ENCODE measurements at places on chromosomes 11 and 22.

DNA sequence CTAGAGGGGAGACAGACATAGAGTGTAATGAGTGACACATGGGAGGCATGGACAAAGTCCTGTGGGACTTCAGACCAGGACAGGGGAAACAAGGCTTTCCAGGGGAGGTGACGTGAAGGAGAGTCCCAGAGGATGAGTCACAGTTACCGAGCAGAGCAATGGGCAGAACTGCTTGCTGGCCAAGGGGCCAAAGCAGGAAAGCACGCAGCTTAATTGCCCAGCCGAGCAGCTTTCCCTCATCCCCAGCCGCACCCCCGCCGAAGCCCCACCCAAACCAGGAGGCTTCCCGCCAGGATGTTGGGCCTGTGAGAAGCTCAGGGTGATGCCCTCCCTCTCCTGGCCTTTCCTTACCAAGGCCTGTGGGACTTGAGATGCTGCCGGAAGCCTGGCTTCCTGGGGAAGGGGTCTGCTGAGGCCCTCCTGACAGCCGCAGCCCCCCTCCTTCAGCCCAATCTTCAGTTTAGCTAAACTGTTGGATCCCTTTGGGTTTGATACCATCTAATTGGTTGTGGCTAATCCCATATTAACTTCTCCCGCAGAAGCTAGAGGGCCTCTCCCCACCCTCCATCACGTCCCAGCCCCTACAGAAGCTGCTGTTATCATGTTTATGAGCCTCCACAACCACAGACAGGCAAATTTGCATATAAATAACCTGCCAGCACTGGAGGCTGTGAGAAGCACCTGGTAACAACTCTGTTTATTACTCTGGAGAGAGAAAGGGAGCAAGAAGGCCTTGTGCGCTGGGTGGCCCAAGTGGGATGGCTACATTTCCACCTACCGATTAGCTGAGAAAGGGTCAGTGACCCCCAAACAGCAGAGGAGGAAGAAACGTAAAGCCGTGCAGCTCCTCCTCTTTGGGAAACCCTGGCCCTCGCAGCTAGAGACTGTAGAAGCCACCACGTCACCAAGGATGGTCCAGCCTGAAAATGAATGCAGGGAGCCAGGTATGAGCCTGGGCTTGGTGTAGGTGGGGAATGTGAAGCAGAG lies 80.0 kb downstream of the TRIM29 start:
- DNase-seq = no peak

- no peak for DNase-seq
These were observed 36.2 kb downstream of the LMO1 start for GRCh38 chr11:8227156-8228152.

DNA sequence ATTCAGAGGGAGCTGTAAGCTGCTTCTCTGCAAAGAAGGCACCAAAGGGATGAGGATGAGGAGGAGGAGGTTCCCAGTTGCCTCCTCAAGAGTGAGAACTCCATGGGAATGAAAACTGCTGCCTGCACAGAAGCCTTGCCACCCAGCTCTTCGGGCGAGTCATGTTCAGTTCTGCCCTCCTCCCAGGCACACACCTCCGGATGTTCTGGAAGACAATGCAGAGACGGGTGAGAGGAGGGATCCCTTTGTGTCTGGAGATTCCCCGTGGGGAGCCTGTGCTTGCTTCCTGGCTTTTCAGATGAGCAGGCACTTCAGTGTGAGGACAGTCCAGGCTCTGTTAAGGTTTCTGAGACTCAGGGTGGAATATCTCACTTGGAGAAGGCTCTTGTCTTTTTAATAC lies 295.6 kb downstream of the DDX10 start:
- DNase-seq = no peak

DNA sequence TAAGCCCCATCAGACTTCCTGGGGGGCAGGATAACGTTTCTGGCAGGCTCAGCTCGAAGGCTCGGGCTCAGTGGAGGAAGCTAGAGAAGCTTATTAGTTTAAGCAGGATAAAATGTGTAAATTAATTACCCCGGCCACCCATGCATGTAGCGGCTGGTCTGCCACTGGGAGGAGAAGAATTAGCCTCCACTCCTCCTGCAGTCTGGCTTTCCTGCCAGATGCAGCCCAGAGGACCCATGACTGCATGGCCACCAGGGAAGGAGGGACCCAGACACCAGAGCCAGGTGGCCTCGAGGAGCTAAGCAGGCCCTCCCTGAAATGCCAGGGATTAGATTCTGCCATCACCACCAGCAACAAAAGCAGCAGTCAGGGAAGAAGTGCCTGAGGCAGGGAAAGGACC lies 32.3 kb downstream of the TRIM29 start:
- DNase-seq = no peak

DNA sequence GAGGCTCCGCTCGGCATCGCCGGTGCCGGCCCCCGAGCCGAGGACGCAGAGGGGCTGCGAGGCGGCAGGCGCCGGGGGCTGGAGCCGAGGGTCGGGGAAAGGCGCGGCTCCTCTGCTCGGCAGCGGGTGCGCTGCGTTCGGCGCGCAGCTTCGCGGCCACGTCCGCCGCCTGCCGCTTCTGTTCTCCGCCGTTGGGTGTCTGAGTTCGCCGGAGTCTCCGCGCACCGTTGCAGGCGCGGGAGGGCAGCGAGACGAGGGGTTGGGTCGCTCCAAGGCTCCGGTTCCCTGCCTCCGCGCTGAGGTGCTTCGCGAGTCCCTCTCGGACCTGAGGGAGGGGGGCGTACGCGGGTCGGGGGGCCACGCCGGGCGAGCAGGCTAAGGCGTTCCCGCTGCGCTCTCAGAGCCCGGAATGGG lies 347 bp downstream of the MN1 start:
- peak; percentile 51 for DNase-seq
